ENCODE measurements at places on chromosomes 4 and X. TPM values are rescaled to one million over a fixed set of nuclear protein-coding genes. Genes with fewer than 3 reads are reported as not detected.

GRCh38 chr4:167784826-167785225, 307.5 kb upstream of the ANXA10 start:
- H3K27me3 ChIP-seq, result no peaks in the 10 kb centered on the region
- no peaks in the 10 kb centered on the region for H3K36me3 ChIP-seq
- no peak overlapping the region for H3K4me3 ChIP-seq
- H3K4me1 ChIP-seq, result no peaks in the 10 kb centered on the region
- DNase-seq, result no peak

DNA sequence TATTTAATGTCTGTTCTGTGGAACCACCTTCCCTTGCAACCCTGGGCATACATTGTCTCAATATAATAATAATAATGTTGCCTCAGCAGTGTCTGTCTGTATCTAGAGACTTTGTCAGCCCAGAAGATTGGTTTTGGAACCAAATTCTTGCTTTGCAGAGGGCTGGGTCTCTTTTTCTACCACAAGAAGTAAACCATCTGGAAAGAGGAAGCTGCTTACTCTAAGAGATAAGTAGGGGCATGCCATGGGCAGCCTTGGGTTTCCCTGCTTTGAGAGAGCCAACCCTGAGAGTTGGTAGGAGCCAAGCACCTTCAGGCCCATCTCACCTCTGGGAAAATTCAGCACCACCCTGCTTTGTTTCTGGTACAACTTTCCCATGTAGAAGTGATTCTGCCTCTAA, 27.0 kb downstream of the TMEM31 start:
- H3K36me3 ChIP-seq, result no peaks in the 10 kb centered on the region
- no peak overlapping the region for H3K27ac ChIP-seq
- H3K4me1 ChIP-seq, result no peaks in the 10 kb centered on the region
- no peak for DNase-seq
- peaks cover 3% of the 10 kb centered on the region for H3K27me3 ChIP-seq
- H3K4me3 ChIP-seq, result no peak overlapping the region

CPEB2 gene
- 27.0 TPM for total RNA-seq

GRCh38 chr4:78031417-78031950, 25.6 kb upstream of the FRAS1 start:
- no peak for DNase-seq
- H3K36me3 ChIP-seq, result no peaks in the 10 kb centered on the region
- no peaks in the 10 kb centered on the region for H3K27me3 ChIP-seq
- H3K4me1 ChIP-seq, result no peaks in the 10 kb centered on the region
- H3K4me3 ChIP-seq, result no peak overlapping the region
- no peak overlapping the region for H3K27ac ChIP-seq

- DNase-seq, result no peak
- H3K4me3 ChIP-seq, result no peak overlapping the region
These were observed 28.8 kb downstream of the CHRNA9 start for GRCh38 chr4:40363945-40364344.

SYTL4 gene
- total RNA-seq, result not detected

- H3K36me3 ChIP-seq, result no peaks in the 10 kb centered on the region
- H3K27me3 ChIP-seq, result no peaks in the 10 kb centered on the region
- H3K27ac ChIP-seq, result no peak overlapping the region
- no peaks in the 10 kb centered on the region for H3K4me1 ChIP-seq
- DNase-seq, result no peak
These were observed 22.8 kb downstream of the IL1RAPL1 start for GRCh38 chrX:28609917-28610613.

GRCh38 chr4:28427306-28428085, 1566.9 kb downstream of the STIM2 start:
- no peak overlapping the region for H3K4me3 ChIP-seq
- H3K27me3 ChIP-seq, result no peaks in the 10 kb centered on the region
- H3K4me1 ChIP-seq, result no peaks in the 10 kb centered on the region
- H3K36me3 ChIP-seq, result no peaks in the 10 kb centered on the region

DNA sequence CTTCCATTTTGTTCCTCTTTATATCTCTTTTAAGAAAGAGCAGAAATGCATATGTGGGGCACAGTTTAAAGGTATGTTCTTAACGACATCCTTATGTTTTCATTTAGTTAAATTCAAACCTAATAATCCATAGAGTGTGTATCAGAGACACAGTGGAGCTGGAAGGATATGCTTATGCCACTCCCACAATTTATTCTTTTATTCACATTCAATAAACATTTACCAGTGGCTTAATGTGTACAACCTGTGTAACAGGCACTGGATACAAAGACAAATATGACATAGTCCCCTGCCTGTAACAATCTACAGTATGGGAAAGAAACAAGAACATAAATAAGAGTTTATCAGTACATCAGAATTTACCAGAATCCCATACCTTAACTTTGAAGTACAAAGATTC, 22.4 kb upstream of the CORIN start:
- no peak for DNase-seq
- H3K4me1 ChIP-seq, result no peaks in the 10 kb centered on the region
- no peak overlapping the region for H3K27ac ChIP-seq
- H3K36me3 ChIP-seq, result peaks cover 6% of the 10 kb centered on the region

DNA sequence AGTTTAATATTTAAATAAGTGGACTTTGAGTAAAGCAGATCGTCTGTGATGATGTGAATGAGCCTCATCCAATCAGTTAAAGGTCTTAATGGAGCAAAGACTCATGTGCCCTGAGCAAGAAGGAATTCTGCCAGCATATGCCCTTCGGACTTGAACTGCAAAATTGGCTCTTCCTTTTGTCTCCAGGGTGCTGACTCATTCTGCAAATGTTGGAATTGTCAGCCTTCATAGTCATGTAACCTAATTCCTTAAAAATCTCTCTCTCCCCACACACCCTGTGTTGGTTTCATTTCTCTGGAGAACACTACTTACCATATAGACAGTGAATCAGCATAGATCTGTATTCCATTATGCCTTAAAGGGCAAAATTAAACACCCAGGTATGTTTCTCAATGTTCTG, 609.8 kb upstream of the GALNTL6 start:
- no peaks in the 10 kb centered on the region for H3K27me3 ChIP-seq
- H3K4me1 ChIP-seq, result no peaks in the 10 kb centered on the region
- DNase-seq, result no peak
- H3K36me3 ChIP-seq, result no peaks in the 10 kb centered on the region
- no peak overlapping the region for H3K27ac ChIP-seq

- no peak overlapping the region for H3K4me3 ChIP-seq
- DNase-seq, result no peak
- H3K4me1 ChIP-seq, result no peaks in the 10 kb centered on the region
- no peak overlapping the region for H3K27ac ChIP-seq
These were observed 23.1 kb downstream of the ACSL1 start for GRCh38 chr4:184802697-184803015.

GRCh38 chrX:30488092-30488491, 89.5 kb downstream of the TASL start:
- H3K27ac ChIP-seq, result no peak overlapping the region
- H3K36me3 ChIP-seq, result no peaks in the 10 kb centered on the region
- no peak for DNase-seq
- H3K4me1 ChIP-seq, result no peaks in the 10 kb centered on the region

DNA sequence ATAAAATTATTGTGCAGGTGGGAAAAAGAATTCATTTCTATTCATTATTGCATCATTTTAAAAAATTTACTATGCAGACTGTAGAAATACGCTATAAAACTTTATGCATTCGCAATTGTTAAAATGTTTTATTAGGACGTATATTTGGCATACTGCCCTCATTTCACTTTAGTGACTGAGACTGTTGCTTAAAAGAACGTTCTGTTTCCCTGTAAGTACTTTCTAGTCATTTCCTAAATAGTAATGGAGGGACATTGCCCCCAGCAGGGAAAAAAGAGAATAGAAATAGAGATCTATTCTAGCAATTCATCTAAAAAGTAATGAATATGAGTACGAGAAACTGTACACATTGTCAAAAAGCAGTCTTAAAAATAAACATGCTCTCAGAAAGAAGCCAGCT, 1295.8 kb upstream of the TENM3 start:
- no peak overlapping the region for H3K27ac ChIP-seq
- no peaks in the 10 kb centered on the region for H3K36me3 ChIP-seq
- no peaks in the 10 kb centered on the region for H3K27me3 ChIP-seq

DNA sequence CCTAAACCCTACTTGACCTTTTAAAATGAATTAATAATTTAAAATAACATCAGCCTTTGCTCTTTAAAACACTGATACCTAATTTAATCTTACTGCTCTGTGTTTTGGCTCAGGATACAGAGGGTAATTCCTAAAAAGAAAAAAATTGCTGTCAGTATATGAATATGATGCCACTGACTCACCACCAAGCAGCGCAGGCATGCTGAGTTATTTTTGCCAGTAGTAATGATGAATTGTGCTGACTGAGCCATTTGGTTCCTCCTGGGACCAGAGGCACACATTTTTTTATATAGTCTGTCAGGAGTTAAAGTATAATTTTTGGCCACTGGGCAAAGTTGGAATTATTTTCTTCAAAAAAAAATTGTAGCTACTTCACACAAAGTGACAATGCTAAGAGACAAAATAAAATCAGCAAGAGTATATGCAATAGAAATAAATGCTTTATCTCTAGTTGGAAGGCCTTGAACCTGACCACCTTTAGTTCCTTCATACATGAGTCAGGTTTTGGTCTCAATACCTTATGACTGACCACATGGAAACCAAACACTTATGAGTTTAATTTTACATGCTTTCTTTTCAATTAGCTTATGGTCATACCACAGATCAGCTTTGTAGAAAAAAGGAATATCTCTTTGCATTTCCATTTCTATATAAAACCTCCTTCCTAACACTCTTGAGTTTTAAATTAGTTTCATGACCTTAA, 115.1 kb downstream of the PPP3CA start:
- H3K27me3 ChIP-seq, result no peaks in the 10 kb centered on the region
- H3K27ac ChIP-seq, result no peak overlapping the region
- DNase-seq, result no peak
- no peaks in the 10 kb centered on the region for H3K4me1 ChIP-seq
- H3K4me3 ChIP-seq, result no peak overlapping the region

- H3K27ac ChIP-seq, result no peak overlapping the region
- H3K4me1 ChIP-seq, result no peaks in the 10 kb centered on the region
- no peak for DNase-seq
- H3K27me3 ChIP-seq, result no peaks in the 10 kb centered on the region
- H3K36me3 ChIP-seq, result no peaks in the 10 kb centered on the region
These were observed 112.3 kb upstream of the IL15 start for GRCh38 chr4:141524116-141524515.

DNA sequence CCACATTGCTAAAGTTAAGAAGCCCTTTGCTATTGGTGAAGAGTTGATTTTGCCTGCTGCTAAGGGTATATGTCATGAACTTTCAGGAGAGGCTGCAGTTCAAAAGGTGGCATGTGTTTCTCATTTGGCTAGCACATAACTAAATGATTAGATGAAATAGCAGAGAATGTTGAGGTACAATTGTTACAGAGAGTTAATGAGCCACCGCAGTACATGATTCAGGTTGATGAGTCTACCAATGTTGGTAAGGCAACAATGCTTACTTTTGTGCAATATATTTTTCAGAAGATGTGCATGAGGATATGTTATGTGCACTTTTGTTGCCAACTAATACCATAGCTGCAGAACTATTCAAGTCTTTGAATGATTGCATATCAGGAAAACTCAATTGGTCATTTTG, 21.1 kb upstream of the CXCL2 start:
- H3K4me1 ChIP-seq, result no peaks in the 10 kb centered on the region
- H3K27me3 ChIP-seq, result no peaks in the 10 kb centered on the region
- no peak overlapping the region for H3K4me3 ChIP-seq
- no peak for DNase-seq
- H3K36me3 ChIP-seq, result no peaks in the 10 kb centered on the region
- no peak overlapping the region for H3K27ac ChIP-seq

- H3K27me3 ChIP-seq, result no peaks in the 10 kb centered on the region
- DNase-seq, result no peak
- no peak overlapping the region for H3K4me3 ChIP-seq
- H3K27ac ChIP-seq, result no peak overlapping the region
These were observed 70.7 kb upstream of the SH3RF1 start for GRCh38 chr4:169341490-169341889.

FREM3 gene
- total RNA-seq, result not detected

DNA sequence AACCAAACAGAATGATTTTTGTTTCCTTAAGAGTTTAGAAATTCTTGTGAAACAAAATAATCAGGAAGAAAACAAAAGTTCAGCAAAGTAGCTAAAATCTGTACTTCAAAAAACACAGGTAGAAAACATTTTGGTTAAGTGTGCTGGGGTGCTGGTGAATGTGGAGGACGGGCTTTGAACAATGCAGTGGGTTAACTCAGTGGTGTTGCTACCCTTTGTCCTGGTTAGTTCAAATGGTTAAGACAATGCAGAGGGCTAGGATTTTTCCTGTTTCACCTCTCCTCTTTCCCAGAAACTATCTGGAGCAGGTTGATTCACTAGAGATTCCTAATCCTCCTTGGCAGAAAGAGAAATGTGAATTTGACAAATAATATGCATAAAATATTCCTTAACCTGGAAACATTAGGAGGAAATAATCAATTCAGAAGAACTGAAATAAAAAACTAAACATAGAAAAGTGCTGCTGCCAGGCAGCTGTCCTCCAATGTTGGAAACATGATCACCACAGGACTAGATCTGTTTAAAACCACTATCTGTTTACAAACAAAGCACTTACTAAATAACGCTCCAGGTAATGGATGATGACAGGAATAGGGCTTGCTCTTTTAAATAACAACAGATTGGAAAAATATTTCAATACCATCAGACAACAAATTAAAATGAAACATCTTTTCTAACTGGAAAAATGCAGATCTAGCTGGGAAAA, 148.9 kb downstream of the MAML3 start:
- no peak overlapping the region for H3K27ac ChIP-seq
- no peaks in the 10 kb centered on the region for H3K36me3 ChIP-seq
- H3K4me1 ChIP-seq, result no peaks in the 10 kb centered on the region
- H3K4me3 ChIP-seq, result no peak overlapping the region
- DNase-seq, result no peak

- no peaks in the 10 kb centered on the region for H3K4me1 ChIP-seq
- H3K27ac ChIP-seq, result no peak overlapping the region
- no peak overlapping the region for H3K4me3 ChIP-seq
- no peaks in the 10 kb centered on the region for H3K27me3 ChIP-seq
These were observed 69.1 kb downstream of the FBXL5 start for GRCh38 chr4:15586066-15586465.

- peak; percentile 14 for DNase-seq
- peaks cover 13% of the 10 kb centered on the region for H3K4me1 ChIP-seq
- no peak overlapping the region for H3K27ac ChIP-seq
- H3K4me3 ChIP-seq, result no peak overlapping the region
- no peaks in the 10 kb centered on the region for H3K27me3 ChIP-seq
These were observed 37.0 kb upstream of the ATP6AP2 start for GRCh38 chrX:40543661-40544328.

CXCL10 gene
- not detected for total RNA-seq

RTL3 gene
- total RNA-seq, result not detected

CT55 gene
- total RNA-seq, result not detected

- peaks cover 7% of the 10 kb centered on the region for H3K4me1 ChIP-seq
- DNase-seq, result no peak
- peaks cover 50% of the 10 kb centered on the region for H3K36me3 ChIP-seq
- no peak overlapping the region for H3K4me3 ChIP-seq
- no peak overlapping the region for H3K27ac ChIP-seq
These were observed 133.8 kb upstream of the PLAC1 start for GRCh38 chrX:134792077-134792476.

LDOC1 gene
- 5.9 TPM for total RNA-seq

DNA sequence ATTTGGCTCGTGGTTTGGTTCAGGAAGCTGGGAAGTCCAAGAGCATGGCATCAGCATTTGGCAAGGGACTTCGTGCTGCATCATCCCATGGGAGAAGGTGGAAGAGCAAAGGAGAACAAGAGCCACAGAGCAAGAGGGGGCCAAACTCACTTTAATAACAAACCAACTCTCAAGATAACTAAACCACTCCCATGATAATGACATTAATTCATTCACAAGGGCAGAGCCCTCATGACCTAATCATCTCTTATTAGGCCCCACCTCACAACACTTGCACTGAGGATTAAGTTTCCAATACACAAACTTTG, 113.4 kb upstream of the ATXN3L start:
- H3K27me3 ChIP-seq, result no peaks in the 10 kb centered on the region
- no peaks in the 10 kb centered on the region for H3K4me1 ChIP-seq
- no peak overlapping the region for H3K4me3 ChIP-seq

Data from CD4-positive, alpha-beta T cell (primary cell).